ENCODE measurements at places on chromosomes 3 and 15.

DNA sequence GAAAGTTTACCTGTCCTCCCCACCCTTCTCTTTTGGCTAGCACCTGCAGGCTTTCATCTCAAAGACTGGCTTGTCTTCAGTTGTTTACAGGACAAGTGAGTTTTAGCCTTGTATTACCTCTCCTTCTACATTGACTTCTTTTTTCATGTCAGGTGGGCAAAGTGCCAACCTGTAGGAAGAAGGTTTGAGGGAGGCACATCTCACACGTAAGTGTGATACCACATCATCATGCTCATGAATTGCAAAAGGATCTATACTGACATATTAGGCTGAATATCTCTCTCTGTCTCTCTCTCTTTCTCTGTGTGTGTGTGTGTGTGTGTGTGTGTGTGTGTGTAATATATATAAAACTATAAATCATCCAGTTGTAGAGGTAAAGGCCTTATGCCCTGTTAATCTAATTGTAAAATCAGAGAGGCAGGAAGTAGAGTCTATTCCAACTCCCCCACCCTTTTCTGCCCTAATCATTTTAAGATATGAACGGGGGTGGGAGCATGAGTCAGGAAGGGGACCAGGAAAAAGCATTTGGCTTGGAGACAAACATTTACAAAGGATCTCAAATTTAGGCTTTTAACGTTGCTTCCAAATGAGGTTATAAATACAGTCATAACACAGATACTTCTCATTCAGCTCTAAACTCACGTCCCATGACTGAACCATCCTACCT lies 107.0 kb upstream of the PFN2 start:
- DNase-seq = no peak

DNA sequence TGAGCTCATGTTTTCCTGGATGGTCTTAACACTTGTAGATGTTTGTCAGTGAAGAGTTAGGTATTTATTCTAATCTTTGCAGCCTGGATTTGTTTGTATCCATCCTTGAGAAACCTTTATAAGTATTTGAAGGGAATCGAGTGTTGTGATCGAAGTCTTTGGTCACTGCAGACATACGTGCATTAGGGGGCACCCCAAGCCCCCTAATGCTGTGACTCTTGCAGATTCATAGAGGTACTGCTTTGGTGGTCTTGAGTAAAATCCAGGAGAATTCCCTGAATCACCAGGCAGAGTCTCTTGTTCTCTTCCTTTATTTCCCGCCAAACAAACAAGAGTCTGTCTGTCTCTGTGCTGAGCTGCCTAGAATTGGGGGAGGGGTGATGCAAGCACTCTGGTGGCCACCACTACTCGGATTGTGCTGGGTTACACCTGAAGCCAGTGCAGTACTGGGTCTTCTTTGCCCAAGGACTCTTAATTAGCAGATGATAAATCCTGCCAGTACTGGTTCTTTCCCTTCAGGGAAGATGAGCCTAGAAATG lies 170.5 kb upstream of the POU1F1 start:
- no peak for DNase-seq

DNA sequence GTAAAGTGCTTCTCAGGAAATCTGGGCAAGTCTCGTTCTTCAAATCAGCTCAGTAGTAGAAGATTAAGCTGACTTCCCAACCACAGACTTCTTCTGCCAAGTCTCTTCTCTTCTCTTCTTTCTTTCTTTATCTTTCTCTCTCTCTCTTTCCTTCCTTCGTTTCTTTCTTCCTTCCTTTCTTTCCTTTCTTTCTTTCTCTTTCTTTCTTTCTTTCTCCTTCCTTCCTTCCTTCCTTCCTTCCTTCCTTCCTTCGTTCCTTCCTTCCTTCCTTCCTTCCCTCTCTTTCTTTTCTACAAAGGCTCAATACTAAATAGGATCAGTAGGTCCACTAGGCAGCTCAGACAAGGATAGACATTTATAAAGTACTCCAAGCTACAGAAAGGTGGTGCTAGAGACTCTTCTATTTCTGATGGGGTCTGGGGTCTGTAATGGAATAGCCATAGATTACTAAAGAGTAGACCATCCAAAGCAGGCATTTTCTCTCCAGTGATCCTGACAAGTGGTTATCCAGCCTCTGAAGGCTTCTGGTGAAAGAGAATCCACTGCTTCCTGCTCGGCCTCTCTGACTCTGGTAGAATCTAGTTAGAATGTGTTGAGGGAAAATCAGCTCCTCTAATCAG lies 100.8 kb downstream of the TPRG1 start:
- DNase-seq = no peak

- DNase-seq = no peak
These were observed 2.9 kb upstream of the CTDSPL start for GRCh38 chr3:37858742-37859141.

DNA sequence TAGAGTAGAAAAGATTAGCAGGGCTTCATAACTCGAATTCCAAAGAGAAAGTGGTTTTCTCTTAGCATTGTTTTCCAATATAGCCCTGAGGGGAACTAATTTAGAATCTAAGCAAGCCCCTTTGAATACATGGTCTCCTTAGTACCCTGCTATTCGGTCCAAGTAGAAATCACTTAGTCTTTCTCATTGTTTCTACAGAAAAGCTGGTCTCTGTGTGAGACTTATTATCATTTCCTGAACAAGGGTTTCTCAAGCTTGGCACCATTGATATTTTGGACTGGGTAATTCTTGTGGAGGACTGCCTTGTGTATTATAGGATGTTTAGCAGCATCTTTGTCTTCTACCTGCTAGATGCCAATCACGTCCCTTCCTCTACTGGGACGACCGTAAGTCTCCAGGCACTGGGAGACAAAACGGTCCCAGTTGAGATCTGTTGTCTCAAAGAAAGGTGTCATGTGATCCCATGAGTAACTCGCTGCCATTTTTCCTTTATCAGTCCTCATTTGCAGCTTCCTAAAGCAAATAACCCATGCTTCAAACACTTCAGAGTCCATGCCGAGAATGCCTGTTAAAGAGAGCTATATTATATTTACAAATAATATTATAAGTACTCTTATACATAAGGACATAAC lies 230.7 kb upstream of the SLCO3A1 start:
- DNase-seq = no peak

GRCh38 chr3:183155499-183155898 lies 7.0 kb downstream of the LAMP3 start:
- no peak for DNase-seq

DNA sequence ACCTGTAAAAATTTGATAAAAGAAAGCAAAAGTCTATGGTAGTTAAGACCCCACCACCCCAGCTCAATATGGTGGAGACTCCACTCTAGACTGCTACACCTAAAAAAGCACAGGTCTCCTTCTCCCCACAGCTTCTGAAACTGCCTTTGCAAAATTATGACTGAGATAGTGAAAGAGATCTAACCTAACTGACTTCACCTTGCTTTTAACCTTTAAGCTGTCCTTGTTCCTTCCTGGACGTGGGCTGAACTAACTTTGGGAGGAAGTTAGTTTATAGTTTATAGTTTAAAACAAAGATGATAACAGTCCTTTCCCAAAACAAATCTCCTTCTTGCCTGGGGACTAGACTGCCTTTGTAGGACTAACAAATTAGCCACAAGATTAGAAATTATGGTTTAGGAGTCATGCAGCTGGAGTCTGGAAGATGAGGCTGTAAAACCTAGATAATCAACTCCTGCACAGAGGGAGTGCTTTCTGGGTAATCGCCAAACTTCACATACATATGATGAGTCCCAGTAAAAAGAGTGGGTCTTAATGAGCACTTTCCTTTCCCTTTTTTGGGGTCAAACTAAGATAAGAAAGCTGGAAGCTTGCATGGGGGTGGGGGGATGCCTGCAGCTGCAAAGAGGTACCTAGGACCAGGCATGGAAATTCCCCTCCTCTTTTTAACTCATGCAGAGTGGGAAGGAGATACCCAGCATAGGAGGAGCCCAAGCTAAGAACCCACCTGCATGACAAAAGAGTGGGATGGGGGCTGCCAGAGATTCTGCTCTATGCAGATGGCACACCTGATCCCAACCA lies 17.5 kb downstream of the CCR8 start:
- no peak for DNase-seq

GRCh38 chr3:69288161-69288895 lies 97.6 kb downstream of the FRMD4B start:
- DNase-seq = peak; percentile 31

- no peak for DNase-seq
These were observed 61.8 kb downstream of the FOXB1 start for GRCh38 chr15:60065951-60066350.

- DNase-seq = no peak
These were observed 47.5 kb upstream of the CHMP2B start for GRCh38 chr3:87179642-87180041.

- no peak for DNase-seq
These were observed 378.6 kb upstream of the MCTP2 start for GRCh38 chr15:93852761-93853160.

DNA sequence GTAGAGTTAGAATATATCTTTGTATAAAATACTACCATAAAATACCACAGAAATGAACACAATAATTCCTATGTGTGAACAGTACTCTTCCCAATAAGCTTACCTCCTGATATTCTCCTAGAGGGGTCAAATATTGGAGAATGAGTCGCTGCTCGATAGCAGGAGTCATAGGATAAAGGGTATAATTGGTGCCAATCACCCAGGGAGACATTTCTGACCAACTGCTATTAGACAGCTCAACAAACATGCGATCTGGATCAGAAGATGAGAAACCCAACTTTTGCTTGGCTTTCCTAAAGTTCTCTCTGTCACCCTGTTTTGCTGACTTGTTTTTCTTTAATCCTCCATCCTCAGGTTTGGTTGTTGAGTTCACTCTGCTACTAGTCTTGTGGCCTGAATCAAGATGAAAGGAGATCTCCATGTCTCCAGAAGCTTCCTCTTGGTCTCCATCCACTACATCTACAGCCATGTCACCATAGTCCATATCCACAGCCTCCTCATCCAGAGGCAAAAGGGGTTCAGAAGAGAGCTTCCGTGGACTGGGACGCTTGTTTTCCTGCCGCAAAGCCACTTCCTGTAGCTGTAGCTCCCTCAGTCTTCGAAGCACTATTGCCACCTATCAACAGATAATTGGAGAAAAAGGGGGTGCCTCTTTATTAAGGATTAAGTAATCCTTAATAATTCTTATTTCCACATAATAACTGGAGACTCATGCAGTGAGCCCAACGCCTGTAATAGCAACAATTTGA lies 50.4 kb downstream of the RBM15B start:
- DNase-seq = no peak

GRCh38 chr3:98029083-98029482 lies 6.0 kb downstream of the GABRR3 start:
- no peak for DNase-seq

DNA sequence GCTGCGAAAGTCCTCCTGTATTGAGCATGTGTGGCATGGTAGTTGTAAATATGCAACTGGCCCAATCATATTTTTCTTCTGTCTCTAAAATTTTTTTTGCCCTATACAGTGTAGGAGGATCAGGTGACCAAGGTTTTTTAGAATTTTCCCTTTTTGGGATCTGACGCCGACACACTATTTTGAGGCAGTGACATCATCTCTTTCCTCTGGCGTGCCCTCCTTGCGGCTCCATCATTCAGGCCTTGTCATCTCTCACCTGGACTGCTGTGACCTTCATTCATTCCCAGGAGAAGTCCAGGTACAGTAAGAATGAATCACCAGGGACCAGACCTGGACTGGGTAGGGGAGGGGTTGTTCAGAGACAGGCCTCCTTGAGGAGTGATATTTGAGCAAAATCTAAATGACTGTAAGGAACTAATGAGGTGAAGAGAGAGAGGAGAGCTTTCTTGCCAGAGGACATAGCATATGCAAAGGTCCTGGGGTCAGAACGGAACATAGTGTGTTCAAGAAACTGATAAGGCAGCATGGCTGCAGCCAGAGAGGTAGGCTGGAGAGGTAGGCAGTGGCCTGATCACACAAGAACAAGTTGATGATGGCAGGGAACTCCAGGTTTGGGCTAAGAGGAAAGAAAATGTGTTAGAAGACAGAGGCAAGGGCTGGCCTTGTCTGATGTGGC lies 38.7 kb downstream of the ARNT2 start:
- DNase-seq = no peak

GRCh38 chr15:59457103-59457502 lies 19.1 kb downstream of the FAM81A start:
- no peak for DNase-seq

- DNase-seq = no peak
These were observed 24.3 kb upstream of the ATP8B4 start for GRCh38 chr15:50143255-50143860.

DNA sequence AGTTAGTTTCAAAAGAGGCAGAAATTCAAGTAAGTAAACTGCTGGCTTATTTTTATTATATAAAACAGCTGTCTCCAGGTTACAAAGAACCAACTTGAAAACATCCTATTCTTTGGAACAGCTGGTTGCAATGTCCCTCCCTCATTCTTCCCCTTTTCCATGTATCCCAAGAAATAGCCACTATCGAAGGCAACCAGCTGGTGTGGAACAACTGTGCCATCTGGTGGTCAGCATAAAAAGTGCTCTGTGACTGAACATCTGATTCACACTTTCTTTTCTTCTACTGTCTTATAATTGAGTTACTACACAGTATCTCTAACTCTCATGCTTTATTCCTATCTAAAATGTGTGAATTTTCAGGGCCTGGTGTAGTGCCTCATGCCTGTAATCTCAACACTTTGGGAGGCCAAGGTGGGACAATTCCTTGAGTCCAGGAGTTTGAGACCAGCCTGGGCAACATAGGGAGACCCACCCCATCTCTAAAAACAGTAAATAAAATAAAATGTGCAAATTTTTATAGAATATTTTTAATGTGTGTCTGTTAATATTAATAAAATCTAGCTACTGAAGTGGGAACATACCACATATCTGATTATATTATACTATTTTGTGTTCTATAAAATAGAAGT lies 9.6 kb downstream of the OSBPL11 start:
- no peak for DNase-seq

GRCh38 chr15:39434751-39435238 lies 146.1 kb upstream of the THBS1 start:
- DNase-seq = no peak

DNA sequence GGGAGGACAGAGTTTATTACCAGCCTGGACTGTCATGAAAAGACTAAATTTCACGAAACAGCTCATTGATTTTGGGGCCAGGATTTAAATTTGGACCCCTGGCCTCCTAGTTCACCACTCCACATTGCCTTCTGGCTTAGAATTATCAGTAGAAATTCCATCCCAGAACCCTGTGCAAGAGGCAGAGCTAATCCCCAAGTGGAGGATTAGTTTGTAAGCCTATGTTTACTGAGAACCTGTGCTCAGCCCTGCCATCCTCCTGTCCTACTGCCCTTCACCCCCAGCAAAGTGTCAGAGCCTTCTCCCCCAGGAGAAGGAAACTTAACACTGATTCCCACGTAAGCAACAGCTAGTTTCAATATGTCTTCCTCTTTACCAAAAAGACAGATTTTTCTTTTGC lies 99.4 kb downstream of the SST start:
- DNase-seq = no peak
